CD4-positive, alpha-beta memory T cell (primary cell): ENCODE measurements at places on chromosomes 12 and 14.

DNA sequence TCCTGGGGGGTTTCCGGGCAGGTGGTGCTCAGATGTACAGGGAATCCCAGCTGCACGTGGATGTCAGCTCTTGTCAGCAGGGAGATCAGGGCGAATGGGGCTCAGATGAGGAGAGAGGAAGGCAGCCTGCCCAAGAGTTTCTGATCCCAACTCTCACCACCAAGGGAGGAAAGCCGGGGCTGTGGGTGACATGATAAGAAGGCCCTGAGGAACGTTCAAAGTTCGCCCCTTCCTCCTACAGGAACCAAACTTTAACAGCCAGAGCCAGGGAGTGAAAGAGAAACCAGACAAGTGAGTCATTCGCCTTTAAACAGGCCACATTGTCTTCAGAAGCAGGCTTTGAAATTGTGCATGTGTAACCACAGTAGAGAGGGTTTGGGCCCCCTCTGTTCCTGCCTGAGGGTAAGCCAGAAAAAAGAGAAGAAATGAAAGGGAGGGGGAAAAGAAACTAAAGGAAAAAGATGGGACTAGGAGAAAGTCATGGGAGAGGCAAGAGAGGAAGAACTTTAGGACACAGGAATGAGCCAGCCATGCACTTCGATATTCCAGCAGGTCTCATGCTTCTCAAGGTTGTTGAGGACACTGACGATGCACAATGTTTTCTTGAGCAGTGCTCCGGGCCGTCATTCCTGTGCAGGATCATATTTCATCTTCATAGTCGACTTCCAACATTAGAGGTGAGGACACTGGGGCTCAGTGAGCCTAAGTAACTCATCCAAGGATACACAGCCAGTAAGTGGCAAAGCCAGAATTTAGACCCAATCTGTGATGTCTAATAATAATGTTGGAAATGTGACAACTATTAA is 691.4 kb upstream of the TBX3 start:
- no peak for DNase-seq

DNA sequence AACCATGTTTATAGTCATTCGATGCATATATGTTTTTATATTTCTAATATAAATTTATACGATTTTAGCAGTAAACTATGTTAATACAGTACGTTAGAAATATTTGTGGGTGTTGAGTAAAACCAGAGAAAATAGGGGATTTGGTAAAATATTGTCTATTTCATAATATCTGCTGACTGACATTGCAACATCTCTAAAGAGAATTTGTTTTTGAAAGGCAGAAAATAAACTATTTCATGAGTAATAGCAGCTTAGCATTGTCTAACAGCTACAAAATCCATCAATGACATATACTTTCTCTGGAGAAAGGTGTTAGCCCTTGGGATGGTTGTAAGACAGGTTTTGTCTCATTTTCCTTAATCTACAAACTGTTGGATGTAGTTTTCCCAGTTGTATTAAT is 144.9 kb downstream of the PDE3A start:
- DNase-seq = no peak

DNA sequence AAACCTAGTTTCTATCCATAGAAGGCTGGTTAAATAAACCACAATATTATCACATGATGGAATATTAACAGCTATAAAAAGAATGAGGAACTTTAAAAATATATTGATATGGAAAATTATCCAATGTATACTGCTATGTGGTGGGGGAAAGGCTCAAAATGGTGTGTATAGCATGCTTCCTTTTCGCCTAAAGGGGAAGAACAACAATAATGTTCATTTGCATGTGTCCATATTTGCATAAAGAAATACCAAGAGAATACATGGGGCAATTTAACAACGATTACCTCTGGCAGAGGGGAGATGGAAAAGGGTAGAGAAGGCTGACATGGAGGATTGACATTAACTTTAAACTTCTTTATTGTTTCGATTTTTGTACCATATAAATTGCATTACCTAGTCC is 121.3 kb upstream of the PARP11 start:
- no peak for DNase-seq

- DNase-seq = no peak
Measured at GRCh38 chr14:92589213-92589852, 75.8 kb downstream of the RIN3 start.

GRCh38 chr12:64675795-64676194 is 65.5 kb downstream of the RASSF3 start:
- peak; percentile 47 for DNase-seq

DNA sequence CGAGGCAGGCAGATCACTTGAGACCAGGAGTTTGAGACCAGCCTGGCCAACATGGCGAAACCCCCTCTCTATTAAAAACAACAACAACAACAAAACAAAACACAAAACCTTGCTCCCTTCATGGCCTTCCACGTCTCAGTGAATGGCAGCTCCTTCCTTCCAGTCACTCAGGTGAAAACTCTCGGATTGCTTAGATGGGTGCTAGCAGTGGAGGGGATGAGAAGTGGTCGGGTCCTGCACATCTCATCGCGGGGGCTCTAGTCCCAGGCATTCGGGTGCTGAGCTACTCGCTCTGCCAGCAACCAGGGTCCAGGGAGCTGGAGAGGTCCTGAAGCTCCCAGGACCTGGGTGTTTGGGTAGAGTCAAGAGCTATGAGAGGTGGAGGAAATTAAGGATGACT is 7.7 kb downstream of the SLC6A13 start:
- DNase-seq = no peak

DNA sequence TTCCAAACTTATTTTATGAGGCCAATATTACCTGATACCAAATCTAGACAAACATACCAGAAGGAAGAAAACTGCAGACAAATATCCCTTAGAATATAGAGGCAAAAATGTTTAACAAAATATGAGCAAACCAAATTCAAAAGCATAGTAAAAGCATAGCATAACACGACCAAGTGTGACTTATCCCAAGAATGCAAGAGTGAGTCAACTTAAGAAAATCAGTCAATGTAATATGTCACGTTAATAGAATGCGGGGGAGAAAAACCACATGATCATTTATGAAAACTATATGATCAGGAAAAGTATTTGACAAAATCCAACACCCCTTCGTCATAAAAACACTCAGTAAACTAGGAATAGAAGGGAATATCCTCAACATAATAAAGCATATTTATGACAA is 217.3 kb downstream of the ADGRD1 start:
- DNase-seq = no peak

- no peak for DNase-seq
Measured at GRCh38 chr14:23520899-23521533, 30.5 kb downstream of the ZFHX2 start.

DNA sequence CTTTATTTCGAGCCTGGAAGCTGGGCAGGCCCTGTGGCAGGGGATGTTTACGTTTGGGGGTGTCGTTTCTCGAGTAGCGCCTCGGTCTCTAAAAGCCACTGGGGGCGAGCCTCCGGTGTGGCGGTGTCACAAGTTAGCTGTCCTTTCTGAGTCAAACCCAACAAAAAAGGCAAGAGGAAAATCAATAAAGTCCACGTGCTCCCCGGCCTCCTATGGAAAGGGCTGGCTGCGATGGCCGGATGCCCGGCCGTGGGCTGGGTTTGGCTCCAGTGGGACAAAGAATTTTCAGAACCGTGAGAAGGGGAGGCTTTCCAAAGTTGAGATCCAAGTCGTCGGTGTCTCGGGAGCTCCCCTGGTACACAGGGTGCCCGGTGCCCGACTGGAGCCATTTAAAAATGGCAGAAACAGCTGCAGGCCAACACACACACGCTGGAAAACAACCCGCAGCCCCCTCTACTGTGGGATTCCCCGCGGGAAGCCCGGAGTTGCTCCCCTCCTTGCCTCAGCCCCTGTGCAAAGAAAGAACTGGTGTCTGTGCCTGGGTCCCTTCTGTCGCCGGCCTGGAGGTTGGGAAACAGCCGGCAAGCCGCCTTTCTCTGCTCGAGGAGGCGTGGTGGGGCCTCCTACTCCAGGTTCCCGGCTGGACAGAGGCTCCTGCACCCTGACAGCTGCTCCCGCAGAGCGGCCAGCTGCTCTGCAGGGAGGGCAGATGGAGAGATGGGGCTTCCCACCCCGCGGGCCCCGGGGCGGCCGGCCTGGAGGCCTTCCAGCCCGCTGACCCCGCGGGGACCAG is 1.9 kb downstream of the BCL7A start:
- no peak for DNase-seq

- DNase-seq = no peak
Measured at GRCh38 chr12:25146686-25147085, 48.3 kb downstream of the DNAI7 start.

GRCh38 chr14:102805371-102805891 is 28.2 kb downstream of the TRAF3 start:
- peak; percentile 44 for DNase-seq

DNA sequence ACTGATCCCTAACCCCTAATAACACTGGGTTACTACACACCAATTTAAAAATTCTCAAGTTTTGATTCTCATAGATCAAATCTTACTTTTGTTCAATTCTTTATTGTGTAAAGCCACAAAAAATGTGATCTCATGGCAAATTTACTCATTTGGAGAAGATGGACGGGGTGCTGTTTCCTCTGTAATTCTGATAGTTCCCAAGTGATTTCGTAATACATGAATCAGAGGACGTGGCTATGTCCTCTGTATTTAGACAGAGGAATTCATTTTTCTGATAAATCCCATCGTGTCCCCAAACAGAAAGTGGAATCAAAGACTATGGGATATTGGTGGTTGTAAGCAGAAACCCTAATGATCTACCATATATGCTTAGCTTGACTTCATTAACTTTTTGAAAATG is 76.6 kb upstream of the GNG2 start:
- no peak for DNase-seq

GRCh38 chr12:57242691-57243454 is 8.1 kb downstream of the STAC3 start:
- DNase-seq = peak; percentile 63

DNA sequence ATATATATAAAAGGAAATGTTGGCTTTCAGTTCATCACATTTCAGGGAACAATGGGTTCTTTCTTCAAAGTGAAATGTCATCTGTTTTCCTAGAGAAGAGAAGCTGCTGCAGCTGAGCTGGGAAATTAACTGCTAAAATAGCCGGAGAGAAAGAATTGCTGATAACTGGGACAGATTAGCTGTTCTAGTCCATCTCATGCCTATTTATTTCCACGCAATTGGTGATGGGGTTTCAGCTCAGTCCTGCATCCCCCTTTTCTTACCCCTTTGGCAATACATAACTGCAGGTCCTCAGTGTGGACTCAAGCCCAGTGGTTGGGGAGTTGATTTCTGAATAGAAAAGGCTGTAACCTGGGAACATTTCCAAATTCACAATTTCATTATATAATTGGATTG is 436.9 kb upstream of the TMEM132C start:
- no peak for DNase-seq

GRCh38 chr12:91603060-91603459 is 420.4 kb upstream of the DCN start:
- DNase-seq = no peak

DNA sequence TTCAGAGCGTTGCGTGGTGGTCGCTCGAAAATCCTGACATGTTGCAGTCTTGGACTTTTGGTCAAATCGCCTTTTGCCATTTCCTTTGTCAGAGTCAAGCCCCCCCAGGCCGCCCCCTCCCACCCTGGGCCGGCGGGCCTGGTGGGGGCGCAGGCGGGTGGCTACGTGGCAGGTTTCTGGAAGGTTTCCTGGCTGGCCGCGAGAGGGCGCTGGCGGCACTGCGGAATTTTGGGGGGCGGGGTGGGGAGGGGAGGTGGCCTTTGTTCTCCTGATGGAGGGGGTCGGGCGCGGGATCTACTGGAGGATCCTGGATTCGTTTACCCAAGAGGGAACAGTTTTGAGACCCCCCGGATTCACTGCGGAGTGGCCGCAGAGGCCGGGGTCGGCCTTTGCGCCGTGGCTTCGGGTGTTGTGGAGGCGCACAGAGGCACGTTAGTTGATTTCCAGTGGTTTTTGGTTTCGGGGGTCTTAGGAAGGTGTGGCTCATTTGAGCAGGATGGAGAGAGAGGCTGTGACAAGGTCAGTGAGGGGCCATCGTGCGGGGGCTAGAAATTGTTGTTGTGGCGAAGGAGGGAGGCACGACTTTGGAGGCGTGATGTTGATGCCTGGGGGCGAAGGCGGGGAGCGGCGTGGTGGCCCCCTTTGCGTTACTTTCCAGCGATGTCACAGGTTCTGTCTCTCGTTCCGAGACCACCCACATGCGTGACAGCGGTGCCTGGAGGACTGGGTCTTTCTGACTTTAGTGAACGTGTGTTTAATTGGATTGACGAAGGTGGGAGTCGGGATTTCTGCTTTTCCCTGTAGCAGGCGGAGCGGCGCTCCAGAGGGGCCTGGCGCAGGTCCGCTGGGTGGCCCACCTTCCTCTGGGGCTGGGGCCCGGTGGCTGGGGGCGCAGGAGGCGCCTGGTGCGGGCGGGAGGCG is 1.4 kb downstream of the MEG3 start:
- DNase-seq = no peak

- DNase-seq = no peak
Measured at GRCh38 chr12:15183821-15184220, 37.4 kb downstream of the RERG start.

- no peak for DNase-seq
Measured at GRCh38 chr12:102511575-102511974, 31.2 kb upstream of the IGF1 start.

DNA sequence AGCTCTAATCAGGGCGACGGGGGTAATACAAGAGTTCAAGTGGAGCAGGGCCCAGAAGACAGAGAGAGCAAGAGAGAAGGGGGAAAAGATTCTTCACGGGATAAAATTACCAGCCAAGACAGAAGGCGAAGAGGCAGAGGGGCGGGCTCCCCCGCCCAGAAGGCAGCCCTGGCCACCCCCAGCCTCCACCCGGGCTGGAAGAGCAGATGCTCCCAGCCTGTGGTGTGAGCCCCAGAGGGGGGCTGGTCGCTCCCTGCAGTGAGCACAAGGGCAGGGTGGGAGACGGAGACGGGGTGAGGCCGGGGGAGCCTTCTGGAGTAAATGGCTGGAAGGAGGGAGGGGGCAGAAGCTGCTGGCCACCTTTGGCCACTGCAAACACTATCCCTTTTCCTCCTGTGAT is 1035.6 kb downstream of the VRK1 start:
- no peak for DNase-seq

DNA sequence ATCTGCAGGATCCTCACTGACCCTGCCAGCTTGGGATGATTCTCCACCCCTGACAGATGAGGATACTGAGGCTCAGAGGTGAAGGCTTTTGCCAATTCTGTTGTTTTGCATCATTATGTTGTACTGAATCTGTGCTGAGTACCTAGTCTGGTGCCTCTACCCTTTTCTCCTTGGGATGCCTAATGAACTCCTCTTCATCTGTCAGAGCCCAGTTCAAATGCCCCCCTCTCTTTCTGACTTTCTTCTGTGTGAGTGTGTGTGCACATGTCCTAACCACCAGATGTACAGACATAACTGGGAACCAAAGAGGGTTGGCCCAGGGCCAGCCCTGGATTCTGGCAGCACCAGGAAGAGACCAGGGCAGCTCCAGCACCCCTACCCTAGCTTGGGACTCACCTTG is 22.8 kb downstream of the FOXN4 start:
- DNase-seq = no peak

DNA sequence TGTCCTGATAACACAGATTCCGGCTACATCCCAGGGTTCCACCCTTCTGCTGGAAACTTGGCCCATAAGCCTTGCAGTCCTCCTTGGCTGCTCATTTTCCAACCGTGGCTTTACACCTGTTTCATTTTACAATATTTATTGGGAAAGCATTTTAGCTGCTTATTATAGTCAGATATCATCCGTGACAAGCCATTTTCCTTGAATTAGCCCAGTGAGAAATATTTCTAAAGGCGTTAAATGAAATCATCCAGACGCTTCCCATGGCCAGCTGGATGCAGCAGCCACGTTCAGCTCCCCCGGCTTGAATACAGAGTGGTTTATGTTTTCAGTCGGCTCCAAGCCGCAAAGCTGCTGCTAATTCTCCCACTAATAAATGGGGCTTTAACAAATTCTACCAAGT is 245.0 kb upstream of the PELI2 start:
- DNase-seq = no peak

GRCh38 chr12:132204793-132205270 is 60.6 kb downstream of the NOC4L start:
- DNase-seq = no peak
